Stimulated activated CD8-positive, alpha-beta memory T cell treated with anti-CD3 and anti-CD28 coated beads, Interleukin-4, amount 100 ng/mL, for 1 hour (primary cell): ENCODE measurements at places on chromosomes 7 and 10.

GRCh38 chr10:69901022-69901421 lies 99.3 kb downstream of the COL13A1 start:
- no peak for DNase-seq

DNA sequence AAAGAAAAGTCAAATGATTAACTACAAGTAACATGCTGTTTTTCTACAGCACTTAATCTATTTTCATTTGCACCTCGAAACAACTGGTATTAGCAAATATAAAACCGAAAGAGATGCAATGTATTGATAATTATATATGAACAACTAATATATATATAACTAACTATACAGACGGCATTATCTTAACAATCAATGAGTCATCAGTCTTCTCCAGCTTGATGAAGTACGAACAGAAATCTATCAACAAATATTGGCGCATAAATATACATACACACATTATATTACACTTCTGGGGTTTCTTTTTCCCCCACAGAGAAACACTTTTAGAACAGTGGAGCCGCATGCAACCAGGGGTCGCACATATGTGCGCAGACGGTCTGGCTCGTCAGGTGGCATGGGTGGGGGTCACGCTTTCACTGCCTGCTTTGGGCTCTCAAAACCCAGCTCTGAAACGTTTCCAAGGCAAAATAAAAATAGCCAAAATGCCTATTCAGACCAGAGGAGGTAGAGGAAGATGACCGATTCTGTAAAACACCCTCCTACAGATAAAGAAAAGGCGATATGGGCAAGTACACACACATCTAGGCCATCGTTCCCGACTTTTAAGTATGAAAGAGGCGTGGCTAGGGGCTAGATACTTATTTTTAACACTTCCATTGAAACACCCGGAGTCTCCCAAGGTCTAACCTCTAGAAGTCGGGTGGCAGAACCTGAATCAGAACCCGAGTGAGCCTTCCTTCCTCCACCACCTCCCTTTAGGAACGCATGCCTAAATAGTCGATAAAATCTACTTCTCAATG lies 1.7 kb downstream of the ARHGAP12 start:
- DNase-seq, result no peak

- no peak for DNase-seq
Measured at GRCh38 chr10:88386204-88386788, 196.8 kb downstream of the RNLS start.

DNA sequence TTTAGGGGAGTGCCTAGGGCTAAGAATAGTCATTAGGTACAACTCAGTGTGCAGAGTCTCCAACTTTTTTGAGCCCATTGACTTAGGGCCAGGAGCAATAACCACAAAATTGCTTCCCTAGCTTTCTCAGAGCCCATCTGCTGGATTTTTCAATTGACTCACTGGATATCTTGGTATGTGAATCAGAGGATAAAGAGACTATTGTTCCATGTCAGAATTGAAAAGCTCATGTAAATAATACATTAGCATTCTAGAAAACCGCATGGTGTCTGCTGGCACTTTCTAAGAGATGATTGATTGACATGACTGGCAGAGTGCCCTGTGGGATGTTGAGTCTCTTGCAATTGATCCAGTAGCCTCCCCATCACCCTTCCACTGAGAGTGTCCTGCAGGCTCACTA lies 246.2 kb downstream of the CCDC7 start:
- DNase-seq, result no peak

GRCh38 chr7:712381-713138 lies 13.9 kb upstream of the DNAAF5 start:
- no peak for DNase-seq

- no peak for DNase-seq
Measured at GRCh38 chr10:52226197-52226847, 87.8 kb upstream of the DKK1 start.

DNA sequence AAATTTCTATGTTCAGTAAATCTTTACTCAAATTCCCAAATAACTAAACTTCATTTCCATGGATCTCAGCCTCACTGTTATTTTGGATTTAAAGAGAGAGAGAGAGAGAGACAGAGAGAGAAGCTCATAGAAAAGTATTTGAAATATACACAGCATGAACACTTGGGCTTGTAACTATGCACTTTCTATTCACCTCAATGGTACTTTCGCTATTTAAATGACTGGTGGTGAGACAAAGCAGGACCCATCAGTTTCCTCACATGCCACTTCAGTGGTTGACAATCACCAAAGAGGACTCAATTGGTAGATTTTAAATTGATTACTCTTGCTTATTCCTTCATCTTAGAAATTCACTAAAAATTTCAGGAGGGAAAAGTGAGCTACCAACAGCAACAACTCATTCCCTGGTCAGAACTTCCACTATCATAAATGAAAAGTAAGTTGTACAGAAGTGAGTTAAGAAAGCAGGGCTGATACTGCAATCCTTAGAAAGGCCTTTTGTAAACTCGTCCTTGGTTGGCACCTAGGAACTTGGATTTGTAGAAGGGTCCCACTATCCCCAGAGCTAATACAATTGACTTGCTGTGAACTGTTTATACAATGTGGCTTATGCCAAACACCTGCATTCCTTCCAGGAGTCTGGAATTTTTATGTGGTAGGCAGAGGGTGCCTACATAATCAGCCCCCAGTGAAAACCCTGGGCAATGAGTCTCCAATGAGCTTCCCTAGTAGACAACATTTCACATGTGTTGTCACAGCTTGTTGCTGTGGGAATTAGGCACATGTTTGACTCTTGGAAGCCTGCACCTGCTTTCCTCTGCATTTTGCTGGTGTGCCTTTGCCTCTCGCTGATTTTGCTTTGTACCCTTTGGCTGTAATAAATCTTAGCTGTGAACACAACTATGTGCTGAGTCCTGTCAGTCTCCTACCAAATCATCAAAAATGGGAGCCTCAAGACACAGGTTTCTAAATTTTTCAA lies 10.8 kb downstream of the ERLIN1 start:
- no peak for DNase-seq

DNA sequence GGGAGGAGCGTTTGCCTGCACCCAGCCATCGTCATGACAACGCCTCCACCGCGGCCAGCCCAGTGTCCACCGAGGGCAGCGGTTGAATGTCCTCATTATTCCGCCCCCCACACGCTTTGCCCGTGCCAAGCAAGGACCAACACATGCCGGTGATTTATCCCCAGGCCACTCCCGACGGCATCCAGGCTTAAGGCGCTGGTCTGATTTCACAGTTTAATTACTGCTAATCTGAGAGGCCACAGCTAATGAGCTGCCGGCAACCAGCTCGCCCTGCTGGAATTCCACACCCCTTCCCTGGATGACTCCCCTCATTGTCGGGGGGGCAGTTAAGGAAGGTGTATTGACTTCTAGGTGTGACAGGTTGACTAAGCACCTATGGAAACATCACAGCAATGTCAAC lies 432.3 kb downstream of the DNAJB6 start:
- no peak for DNase-seq
